HFFc6 (cell line): ENCODE measurements at places on chromosomes 11 and 22.

- DNase-seq = no peak
These were observed 8.5 kb downstream of the MRPL16 start for GRCh38 chr11:59801981-59802638.

DNA sequence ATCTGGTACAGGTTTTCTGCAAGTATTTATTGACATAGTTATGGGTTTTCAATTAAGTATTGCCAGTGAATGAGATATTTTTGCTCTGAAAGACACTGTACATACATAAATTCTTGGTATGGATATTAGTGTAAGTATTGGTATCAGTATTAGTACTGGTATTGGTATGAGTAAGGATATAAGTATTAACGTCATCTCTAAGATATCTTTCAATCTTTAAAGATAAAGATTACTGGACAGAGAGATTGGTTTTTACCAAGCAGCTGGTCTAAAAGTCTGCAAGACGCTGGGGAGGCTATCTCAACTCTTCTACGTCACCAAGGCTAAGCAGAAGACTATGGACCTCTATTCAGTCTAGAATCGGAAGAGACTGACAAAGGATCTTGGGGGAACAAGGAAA is 234.5 kb downstream of the NXPE2 start:
- DNase-seq = no peak

DNA sequence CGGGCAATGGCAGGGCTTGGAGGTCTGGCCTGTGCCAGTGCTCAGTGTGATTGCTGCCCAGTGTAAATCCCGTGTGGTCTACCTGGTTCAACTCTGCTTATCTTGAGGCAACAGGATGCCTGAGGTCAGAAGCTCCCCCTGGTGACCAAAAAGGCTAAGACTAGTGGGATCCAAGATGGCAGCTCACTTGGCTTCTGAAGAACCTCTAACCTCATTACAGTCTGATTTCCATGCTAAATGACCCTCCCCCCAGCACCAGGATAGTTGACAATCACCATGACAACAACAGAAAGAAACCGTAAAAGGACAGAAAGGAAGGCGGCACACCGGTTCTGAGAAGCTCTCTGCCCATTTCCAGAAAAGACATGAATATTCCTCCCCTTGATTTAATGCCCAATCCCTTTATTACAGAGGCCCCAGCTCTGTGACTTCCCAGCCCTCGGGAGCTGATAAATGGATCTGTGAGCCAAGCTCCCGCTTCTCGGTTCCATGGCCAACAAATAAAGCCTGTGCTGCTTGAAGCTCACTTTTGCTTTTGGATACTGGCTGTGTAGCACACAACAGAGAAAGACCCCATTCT is 398.4 kb downstream of the CTTN start:
- DNase-seq = no peak

GRCh38 chr11:93519179-93519578 is 24.0 kb downstream of the SMCO4 start:
- no peak for DNase-seq

- DNase-seq = peak; percentile 21
These were observed 5.1 kb downstream of the PARVA start for GRCh38 chr11:12382451-12382850.

DNA sequence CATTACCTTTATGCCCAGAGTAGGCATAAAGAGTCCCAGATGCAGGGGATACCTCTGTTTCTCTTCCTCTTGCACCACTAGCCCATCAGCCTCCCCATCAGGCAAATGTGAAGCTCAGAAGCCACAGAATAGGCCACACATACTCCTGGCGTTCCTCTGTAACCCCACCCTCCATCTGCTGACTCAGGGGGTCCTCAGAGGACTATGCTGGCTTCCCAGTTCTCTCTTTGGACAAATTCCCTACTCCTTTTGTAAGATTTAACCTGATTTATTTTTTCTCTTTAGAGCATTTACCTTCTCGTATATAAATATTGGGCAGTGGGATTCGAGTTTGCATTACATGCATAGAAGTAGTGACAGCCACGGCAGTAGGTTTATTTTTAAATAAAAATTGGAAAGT is 262.3 kb upstream of the CADM1 start:
- no peak for DNase-seq

GRCh38 chr11:108027057-108027456 is 18.4 kb downstream of the CUL5 start:
- DNase-seq = no peak

- no peak for DNase-seq
These were observed 2.2 kb downstream of the BCR start for GRCh38 chr22:23182309-23183060.

DNA sequence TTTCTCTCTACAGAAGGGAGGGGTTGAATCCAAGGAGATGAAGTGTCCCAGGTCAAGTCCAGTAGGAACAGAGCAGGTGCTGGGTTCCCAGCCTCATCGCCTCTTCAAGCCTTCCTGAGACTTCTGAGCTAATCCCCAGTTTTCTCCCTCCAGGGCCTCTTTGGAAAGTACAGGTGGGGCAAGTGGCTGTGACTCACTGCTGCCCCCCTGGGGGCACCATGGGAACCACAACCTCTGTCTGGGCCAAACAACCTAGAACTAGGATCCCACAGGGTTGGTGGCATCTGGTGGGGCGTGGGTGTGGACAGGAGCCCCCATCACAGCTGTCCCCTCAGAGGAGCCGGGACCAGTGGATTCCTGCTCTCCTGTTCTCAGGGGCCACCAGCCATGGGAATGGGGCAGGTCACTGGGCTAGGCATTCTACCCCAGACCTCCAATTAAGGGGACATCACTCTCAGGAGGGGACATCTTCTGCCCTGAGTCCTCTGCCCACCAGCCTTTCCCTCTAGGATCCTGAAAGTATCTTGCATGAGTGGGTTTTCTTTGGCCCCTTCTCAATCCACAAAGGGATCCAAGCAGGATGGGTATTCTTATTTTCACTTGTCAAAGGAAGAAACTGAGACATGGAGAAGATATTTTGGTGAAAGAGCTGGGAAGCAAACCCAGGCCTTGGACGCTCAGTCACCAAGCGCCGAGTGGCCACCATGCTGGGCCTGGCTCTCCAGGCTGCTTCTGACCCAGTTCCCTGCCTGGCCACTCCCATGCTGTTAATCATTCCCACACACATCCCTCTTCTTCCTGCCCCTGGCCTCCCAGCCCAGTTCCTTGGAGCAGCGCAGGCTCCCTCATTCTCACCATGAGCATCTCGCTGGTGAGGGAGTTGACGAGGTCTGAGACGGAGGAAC is 23.8 kb downstream of the LRRC10B start:
- DNase-seq = no peak

DNA sequence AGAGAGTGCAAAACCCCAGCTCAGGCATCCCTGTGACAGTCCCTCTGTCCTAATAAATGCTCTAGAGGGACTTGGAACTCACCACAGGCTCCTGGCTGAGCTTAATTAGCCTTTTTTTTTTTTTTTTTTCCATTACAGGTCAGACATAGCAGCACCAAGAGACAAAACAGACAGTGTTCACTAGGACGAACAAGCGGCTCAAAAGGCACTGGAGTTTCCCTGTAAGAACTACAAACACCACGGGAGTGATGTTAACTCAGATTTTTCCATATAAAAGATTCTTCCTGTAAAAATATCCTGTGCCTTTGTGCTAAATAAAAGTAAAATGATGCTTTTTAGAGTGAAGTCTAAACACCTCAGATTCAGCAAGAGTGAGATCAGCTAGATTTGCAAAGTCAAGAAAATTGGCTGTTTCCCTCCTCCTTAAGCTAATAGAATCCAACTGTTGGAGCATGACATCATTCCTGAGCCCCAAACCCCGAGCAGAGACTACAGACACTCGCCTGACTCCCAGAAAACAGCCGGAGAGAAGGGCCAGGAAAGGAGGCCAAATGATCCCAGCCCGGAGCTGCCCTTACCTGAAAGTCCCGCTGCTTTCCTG is 101.0 kb upstream of the AKIP1 start:
- DNase-seq = peak; percentile 46
